ENCODE measurements at places on chromosomes 5 and 9. TPM values are rescaled to one million over a fixed set of nuclear protein-coding genes. Genes with fewer than 3 reads are reported as not detected.

GRCh38 chr5:31268686-31269085, 75.2 kb downstream of the CDH6 start:
- DNase-seq = no peak
- H3K4me3 ChIP-seq = no peak overlapping the region
- no peak overlapping the region for H3K27ac ChIP-seq
- H3K27me3 ChIP-seq = no peaks in the 10 kb centered on the region
- no peaks in the 10 kb centered on the region for H3K36me3 ChIP-seq

Gene FCHO2
- 15.7 TPM for total RNA-seq

Gene GRIN3A
- total RNA-seq = 0.04 TPM

- no peaks in the 10 kb centered on the region for H3K4me1 ChIP-seq
- H3K36me3 ChIP-seq = no peaks in the 10 kb centered on the region
- DNase-seq = no peak
These were observed 767.7 kb downstream of the DTWD2 start for GRCh38 chr5:118220556-118221195.

DNA sequence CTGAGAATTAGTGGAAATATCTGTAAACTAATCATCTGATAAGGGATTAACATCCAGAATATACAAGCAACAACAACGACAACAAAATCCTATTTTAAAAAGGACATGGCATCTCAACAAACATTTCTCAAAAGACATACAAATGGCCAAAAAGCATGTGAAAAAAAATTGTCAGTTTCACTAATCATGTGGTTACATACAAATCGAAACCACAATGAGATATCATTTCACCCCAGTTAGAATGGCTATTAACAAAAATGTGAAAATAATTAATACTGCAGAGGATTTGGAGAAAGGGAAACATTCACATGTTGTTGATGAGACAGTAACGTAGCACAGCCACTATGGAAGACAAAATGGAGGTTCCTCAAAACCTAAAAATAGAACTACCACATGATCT, 69.5 kb downstream of the ERP44 start:
- H3K27me3 ChIP-seq = no peaks in the 10 kb centered on the region
- DNase-seq = no peak

- no peaks in the 10 kb centered on the region for H3K36me3 ChIP-seq
- H3K27me3 ChIP-seq = no peaks in the 10 kb centered on the region
- no peak overlapping the region for H3K4me3 ChIP-seq
- H3K27ac ChIP-seq = no peak overlapping the region
These were observed 51.2 kb upstream of the PALM2AKAP2 start for GRCh38 chr9:109728686-109729300.

GRCh38 chr9:75120686-75121085, 32.4 kb downstream of the OSTF1 start:
- H3K36me3 ChIP-seq = no peaks in the 10 kb centered on the region
- H3K27me3 ChIP-seq = no peaks in the 10 kb centered on the region
- DNase-seq = no peak
- H3K4me3 ChIP-seq = no peak overlapping the region
- peaks cover 3% of the 10 kb centered on the region for H3K4me1 ChIP-seq

Gene IRX4
- total RNA-seq = 1.2 TPM

GRCh38 chr9:99040251-99040900, 64.5 kb upstream of the TGFBR1 start:
- no peak overlapping the region for H3K4me3 ChIP-seq
- no peaks in the 10 kb centered on the region for H3K36me3 ChIP-seq
- DNase-seq = no peak
- no peaks in the 10 kb centered on the region for H3K4me1 ChIP-seq
- no peak overlapping the region for H3K27ac ChIP-seq

- DNase-seq = no peak
- H3K4me1 ChIP-seq = no peaks in the 10 kb centered on the region
- no peaks in the 10 kb centered on the region for H3K36me3 ChIP-seq
- H3K4me3 ChIP-seq = no peak overlapping the region
These were observed 35.6 kb upstream of the SSBP2 start for GRCh38 chr5:81786496-81786895.

Gene CRB2
- 8.4 TPM for total RNA-seq

Gene SOX30
- total RNA-seq = not detected

DNA sequence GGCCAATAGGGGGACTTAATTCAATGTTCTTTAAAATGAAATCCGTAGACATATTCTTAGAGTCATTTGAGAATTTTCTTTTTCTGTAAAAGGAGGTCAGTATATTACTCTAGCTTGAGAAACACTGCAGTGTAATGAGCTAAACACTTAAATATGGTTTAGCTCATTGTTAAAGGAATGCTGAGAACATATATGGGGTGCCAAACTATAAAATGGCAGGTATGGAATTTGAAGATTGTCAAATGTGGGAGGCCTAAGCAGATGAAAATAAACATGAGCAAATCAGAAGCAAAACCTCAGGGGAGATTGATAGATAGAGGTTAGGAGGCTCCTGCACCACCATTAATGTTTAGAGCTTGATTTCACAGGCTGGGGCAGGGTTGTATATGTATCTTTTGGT, 57.9 kb downstream of the STX17 start:
- no peaks in the 10 kb centered on the region for H3K27me3 ChIP-seq
- no peaks in the 10 kb centered on the region for H3K36me3 ChIP-seq
- no peak overlapping the region for H3K27ac ChIP-seq
- no peak overlapping the region for H3K4me3 ChIP-seq
- no peak for DNase-seq

Gene MEIKIN
- total RNA-seq = not detected

- DNase-seq = no peak
- no peak overlapping the region for H3K4me3 ChIP-seq
- peaks cover 8% of the 10 kb centered on the region for H3K36me3 ChIP-seq
These were observed 26.0 kb downstream of the SKP2 start for GRCh38 chr5:36177715-36178523.

DNA sequence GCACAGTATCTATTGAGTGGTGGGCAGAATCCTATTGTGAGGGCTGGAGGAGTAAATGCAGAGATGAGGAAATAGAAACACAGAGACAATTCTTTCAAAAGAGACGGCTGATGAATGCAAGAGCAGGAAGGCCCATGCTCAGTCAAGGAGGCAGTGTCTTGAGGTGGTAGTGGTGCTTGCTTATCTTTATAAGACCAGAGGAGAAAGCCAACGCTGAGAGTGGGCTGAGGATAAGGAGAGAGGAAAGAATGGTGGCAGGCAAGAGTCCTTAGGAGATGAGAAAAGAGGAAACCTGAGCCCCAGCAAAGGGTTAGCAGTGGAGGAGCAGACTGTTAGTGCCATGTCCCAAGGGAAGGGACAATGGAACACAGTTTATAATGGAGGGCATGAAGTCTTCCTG, 86.0 kb downstream of the SNCAIP start:
- H3K4me3 ChIP-seq = no peak overlapping the region
- no peak overlapping the region for H3K27ac ChIP-seq
- DNase-seq = no peak
- H3K36me3 ChIP-seq = no peaks in the 10 kb centered on the region
- peaks cover 2% of the 10 kb centered on the region for H3K4me1 ChIP-seq
- no peaks in the 10 kb centered on the region for H3K27me3 ChIP-seq

Gene CBY3
- total RNA-seq = 1.4 TPM

- no peaks in the 10 kb centered on the region for H3K27me3 ChIP-seq
- no peak overlapping the region for H3K27ac ChIP-seq
- no peak for DNase-seq
- no peak overlapping the region for H3K4me3 ChIP-seq
- H3K36me3 ChIP-seq = no peaks in the 10 kb centered on the region
These were observed 22.9 kb upstream of the ABCA1 start for GRCh38 chr9:104950838-104951237.

Gene LHX3
- not detected for total RNA-seq

Gene TRPM6
- total RNA-seq = 0.99 TPM

Gene STK32A
- total RNA-seq = 2.5 TPM

Gene INSL4
- not detected for total RNA-seq

- no peaks in the 10 kb centered on the region for H3K36me3 ChIP-seq
- no peak overlapping the region for H3K27ac ChIP-seq
- no peaks in the 10 kb centered on the region for H3K27me3 ChIP-seq
These were observed 177.1 kb downstream of the ATP10B start for GRCh38 chr5:160674901-160675300.

GRCh38 chr5:67495072-67495471, 298.5 kb upstream of the CD180 start:
- DNase-seq = no peak
- no peaks in the 10 kb centered on the region for H3K36me3 ChIP-seq
- no peaks in the 10 kb centered on the region for H3K4me1 ChIP-seq

- no peak for DNase-seq
- no peaks in the 10 kb centered on the region for H3K27me3 ChIP-seq
- 0 out of 2 replicates have a peak, but pooled peaks cover 7% of the 10 kb centered on the region for H3K4me1 ChIP-seq
- H3K36me3 ChIP-seq = no peaks in the 10 kb centered on the region
- no peak overlapping the region for H3K4me3 ChIP-seq
These were observed 120.2 kb downstream of the PSD2 start for GRCh38 chr5:139915834-139916233.

DNA sequence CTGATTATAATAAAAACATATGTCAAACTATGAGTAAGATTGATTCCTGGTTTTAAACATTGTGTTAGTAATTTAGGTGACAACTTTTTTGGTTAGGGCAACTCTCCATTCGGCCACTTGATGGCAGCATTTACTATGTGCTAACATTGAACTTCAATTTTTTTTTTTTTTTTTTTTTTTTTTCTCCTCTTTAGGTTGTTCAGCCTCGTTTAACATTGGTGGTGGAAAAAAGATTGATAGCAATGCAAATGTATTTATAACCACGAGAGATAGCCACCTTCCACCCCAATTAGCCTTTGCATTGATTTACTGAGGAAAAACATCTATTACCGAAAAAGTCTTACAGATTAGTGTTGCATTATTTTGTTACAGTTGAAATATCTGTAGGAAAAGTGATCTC, 159.1 kb downstream of the CSNK1G3 start:
- H3K27ac ChIP-seq = no peak overlapping the region
- peaks cover 6% of the 10 kb centered on the region for H3K4me1 ChIP-seq
- DNase-seq = peak; percentile 70
- H3K27me3 ChIP-seq = no peaks in the 10 kb centered on the region
- H3K4me3 ChIP-seq = no peak overlapping the region

DNA sequence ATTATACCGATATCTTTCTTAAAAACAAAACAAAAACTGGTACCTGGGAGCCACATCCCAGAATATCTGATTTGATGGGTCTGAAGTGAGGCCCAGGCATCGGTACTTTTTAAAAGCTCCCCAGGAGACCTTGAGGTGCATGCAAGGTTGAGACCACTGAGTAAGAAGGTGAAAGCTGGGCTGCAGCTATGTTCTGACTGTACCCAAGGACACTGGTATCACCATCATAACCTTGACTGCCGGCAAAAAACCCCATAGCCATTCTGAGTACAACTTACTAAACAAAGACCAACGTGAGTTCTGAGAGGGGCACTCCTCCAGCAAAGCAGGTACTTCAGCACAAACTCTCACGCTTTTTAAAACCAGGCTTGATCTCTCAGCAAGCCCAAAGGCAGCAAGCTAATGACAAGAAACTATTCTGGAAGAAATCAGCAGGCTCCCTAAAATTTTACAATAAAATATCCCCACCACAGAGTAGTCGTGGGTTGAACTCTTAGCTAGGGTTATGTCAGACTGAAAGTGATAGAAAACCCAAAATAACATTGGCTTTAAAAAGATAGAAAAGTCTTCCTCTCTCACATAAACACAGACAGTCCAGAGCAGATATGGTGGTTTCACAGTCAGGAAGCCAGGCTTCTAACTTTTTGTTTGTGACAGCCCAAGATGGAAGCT, 263.9 kb downstream of the SAXO1 start:
- H3K4me1 ChIP-seq = no peaks in the 10 kb centered on the region
- no peaks in the 10 kb centered on the region for H3K27me3 ChIP-seq
- H3K36me3 ChIP-seq = no peaks in the 10 kb centered on the region
- H3K27ac ChIP-seq = no peak overlapping the region
- H3K4me3 ChIP-seq = no peak overlapping the region

- no peaks in the 10 kb centered on the region for H3K27me3 ChIP-seq
- no peaks in the 10 kb centered on the region for H3K36me3 ChIP-seq
- no peak overlapping the region for H3K4me3 ChIP-seq
- H3K4me1 ChIP-seq = no peaks in the 10 kb centered on the region
These were observed 94.3 kb upstream of the MAMDC2 start for GRCh38 chr9:69949396-69949795.

DNA sequence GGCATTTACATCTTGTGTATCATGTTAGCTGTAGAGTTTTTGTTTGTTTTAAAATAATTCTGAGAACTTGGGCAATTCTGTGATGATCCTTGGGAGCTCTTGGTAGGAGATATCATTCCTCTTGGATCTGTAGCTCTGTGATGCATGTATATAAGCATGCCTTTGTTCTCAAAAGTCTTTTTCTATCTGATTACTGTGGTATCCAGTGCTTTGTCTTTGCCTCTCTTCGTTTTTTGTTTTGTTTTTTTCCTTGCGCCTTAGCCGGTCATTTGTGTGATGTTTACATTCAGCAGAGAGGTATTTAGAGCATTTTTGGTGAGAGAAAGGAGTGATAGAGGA, 110.0 kb downstream of the PAM start:
- DNase-seq = no peak
- H3K27ac ChIP-seq = peak overlapping the region; percentile 64
- peaks cover 10% of the 10 kb centered on the region for H3K4me1 ChIP-seq
- H3K4me3 ChIP-seq = peak overlapping the region; percentile 76

- no peak for DNase-seq
- no peak overlapping the region for H3K27ac ChIP-seq
- no peak overlapping the region for H3K4me3 ChIP-seq
These were observed 31.7 kb downstream of the FUBP3 start for GRCh38 chr9:130610862-130611707.

Gene PCDHB9
- 1.6 TPM for total RNA-seq

GRCh38 chr5:42636946-42637345, 119.7 kb upstream of the CCDC152 start:
- no peaks in the 10 kb centered on the region for H3K36me3 ChIP-seq
- no peaks in the 10 kb centered on the region for H3K4me1 ChIP-seq

- no peaks in the 10 kb centered on the region for H3K27me3 ChIP-seq
- no peak overlapping the region for H3K27ac ChIP-seq
- H3K4me3 ChIP-seq = no peak overlapping the region
- DNase-seq = no peak
- H3K36me3 ChIP-seq = no peaks in the 10 kb centered on the region
- no peaks in the 10 kb centered on the region for H3K4me1 ChIP-seq
These were observed 6.7 kb upstream of the ANKRD18B start for GRCh38 chr9:33517373-33517772.

Data from H1 (cell line).